ENCODE measurements at places on chromosomes 3 and 15. TPM values are rescaled to one million over a fixed set of nuclear protein-coding genes. Genes with fewer than 3 reads are reported as not detected.
A peak's percentile ranks its signal among the peaks of the same experiment; 100 is the strongest.

Gene HIGD2B
- not detected for total RNA-seq

Gene CLEC3B
- 184 TPM for total RNA-seq

Gene MFGE8
- 65.2 TPM for total RNA-seq

Gene MORC1
- not detected for total RNA-seq

- H3K4me1 ChIP-seq: peaks cover 16% of the 10 kb centered on the region
- H3K27me3 ChIP-seq: peaks cover 20% of the 10 kb centered on the region
- no peaks in the 10 kb centered on the region for H3K36me3 ChIP-seq
- peak; percentile 25 for DNase-seq
- no peak overlapping the region for H3K27ac ChIP-seq
Measured at GRCh38 chr15:39922462-39923092, 2.5 kb upstream of the GPR176 start.

DNA sequence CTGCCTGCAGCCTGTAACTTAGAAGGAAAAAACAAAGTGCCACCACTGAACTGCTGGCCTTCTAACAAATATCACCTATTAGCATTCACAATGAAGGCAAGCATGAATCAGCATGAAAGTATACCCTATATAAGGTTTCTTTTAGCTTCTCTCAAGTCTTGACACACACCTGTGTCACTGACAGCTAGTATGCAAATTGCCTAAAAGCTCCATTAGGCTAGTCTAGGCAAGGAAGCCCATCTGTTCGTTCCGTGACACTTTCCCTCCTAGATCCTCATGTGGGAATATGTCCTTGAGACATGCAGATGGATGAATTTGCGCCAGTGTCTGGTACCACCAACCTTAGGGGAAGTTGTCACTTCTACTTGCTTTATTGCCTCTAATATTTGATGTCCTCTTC is 129.3 kb downstream of the RBMS3 start:
- DNase-seq: no peak
- no peak overlapping the region for H3K27ac ChIP-seq
- no peak overlapping the region for H3K4me3 ChIP-seq
- H3K36me3 ChIP-seq: peaks cover 2% of the 10 kb centered on the region
- no peaks in the 10 kb centered on the region for H3K27me3 ChIP-seq
- H3K4me1 ChIP-seq: peaks cover 9% of the 10 kb centered on the region

- no peaks in the 10 kb centered on the region for H3K27me3 ChIP-seq
- DNase-seq: no peak
- no peaks in the 10 kb centered on the region for H3K4me1 ChIP-seq
- H3K36me3 ChIP-seq: peaks cover 2% of the 10 kb centered on the region
- no peak overlapping the region for H3K4me3 ChIP-seq
Measured at GRCh38 chr3:17013050-17013449, 128.3 kb downstream of the PLCL2 start.

DNA sequence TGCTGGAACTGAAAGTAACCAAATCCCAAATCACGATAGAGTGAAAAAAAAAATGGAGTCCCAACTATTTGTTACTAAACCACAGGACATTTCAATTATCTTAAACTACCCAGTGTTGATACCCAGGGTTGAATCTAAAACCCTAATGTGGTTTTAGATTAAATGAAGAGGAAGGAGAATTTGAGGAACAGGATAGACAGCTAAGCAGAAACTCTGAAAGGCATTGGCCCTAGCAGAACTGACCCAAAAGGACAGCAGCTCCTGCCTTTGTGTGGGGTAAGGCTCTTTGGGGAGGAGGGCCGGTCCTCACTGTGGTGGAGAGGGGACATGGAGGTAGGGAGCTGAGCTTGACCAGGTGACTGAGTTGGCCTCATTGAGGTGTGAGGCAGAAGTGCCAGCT is 30.7 kb upstream of the SNRK start:
- H3K36me3 ChIP-seq: no peaks in the 10 kb centered on the region
- no peak for DNase-seq
- H3K27ac ChIP-seq: no peak overlapping the region
- no peak overlapping the region for H3K4me3 ChIP-seq
- no peaks in the 10 kb centered on the region for H3K4me1 ChIP-seq

DNA sequence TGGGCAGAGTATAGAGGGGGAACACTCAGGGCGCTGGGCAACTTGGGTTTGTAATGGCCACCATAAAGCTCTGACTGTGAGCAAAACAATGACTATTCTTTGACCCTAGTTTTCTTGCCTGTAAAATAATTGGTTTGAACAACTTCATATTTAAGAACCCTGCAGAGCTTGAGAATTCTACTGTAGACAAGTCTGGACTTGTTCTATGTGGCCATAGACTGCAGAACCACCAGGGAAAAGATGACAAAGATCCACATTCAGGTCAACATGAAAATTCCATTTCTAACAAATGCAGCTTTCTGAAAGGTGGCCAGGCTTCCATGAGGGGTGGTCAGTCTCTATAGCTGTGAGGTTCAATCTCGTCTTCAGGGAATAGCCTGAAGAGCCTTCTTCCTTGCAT is 239.4 kb upstream of the LRRN1 start:
- H3K27ac ChIP-seq: no peak overlapping the region
- peaks cover 5% of the 10 kb centered on the region for H3K4me1 ChIP-seq
- H3K27me3 ChIP-seq: no peaks in the 10 kb centered on the region
- no peak overlapping the region for H3K4me3 ChIP-seq
- no peak for DNase-seq

DNA sequence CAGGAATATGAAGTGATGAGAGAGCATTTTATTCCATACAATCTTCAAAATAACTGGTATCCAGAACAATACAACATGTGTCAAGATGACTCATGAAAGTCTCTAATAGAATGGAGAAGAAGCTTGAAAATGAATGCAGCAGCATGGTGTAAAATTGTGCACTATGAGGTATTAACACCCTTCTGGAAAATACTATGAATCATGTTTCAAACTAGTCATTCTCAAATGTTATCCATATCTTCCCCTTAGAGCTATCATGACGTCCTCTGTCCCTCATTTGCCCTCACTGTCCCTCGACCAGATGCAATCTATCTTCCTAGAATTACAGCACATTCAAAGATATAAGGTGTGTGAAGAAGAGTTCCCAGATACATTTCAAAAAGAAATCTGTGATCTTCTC is 198.2 kb downstream of the NECTIN3 start:
- H3K4me1 ChIP-seq: no peaks in the 10 kb centered on the region
- no peaks in the 10 kb centered on the region for H3K27me3 ChIP-seq
- H3K4me3 ChIP-seq: no peak overlapping the region
- no peaks in the 10 kb centered on the region for H3K36me3 ChIP-seq
- H3K27ac ChIP-seq: no peak overlapping the region

DNA sequence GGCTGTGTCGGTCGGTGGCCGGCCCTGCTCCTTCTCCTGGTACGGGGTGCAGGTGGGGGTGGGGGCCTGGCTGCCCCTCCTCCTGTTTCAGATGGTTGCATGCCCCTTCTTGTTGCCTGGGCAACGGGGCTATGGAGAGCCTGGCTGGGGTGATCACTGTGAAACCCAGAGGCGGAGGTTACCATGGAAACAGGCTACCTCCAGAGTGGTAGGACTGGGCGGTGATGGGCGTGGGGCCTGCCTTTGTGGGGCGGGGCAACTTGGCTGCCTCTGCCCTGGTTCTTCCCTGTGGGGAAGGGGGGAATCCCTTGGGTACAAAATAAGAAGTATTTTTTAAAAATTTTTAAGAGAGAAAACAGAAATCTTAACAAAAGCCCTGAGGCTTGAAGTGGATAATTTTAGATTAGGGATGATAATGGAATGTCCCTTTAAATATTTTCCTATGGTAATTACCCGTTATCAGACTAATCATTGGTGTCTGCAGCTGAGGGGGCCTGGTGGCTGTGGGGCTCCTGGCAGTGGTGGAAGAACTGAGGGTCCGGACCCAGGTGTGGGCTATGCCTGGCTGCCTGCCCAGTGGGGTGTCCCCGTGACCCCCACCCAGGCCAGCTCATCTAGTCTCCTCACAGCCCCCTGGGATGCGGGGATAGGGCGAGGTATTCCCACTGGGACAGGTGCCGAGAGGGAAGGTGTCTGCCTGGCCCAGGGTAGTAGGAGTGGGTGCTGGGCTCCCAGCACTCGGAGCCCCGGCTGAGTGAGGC is 32.5 kb downstream of the PLXNA1 start:
- no peak overlapping the region for H3K4me3 ChIP-seq
- peaks cover 5% of the 10 kb centered on the region for H3K4me1 ChIP-seq
- no peak overlapping the region for H3K27ac ChIP-seq
- DNase-seq: no peak
- H3K27me3 ChIP-seq: no peaks in the 10 kb centered on the region
- H3K36me3 ChIP-seq: peaks cover 82% of the 10 kb centered on the region

DNA sequence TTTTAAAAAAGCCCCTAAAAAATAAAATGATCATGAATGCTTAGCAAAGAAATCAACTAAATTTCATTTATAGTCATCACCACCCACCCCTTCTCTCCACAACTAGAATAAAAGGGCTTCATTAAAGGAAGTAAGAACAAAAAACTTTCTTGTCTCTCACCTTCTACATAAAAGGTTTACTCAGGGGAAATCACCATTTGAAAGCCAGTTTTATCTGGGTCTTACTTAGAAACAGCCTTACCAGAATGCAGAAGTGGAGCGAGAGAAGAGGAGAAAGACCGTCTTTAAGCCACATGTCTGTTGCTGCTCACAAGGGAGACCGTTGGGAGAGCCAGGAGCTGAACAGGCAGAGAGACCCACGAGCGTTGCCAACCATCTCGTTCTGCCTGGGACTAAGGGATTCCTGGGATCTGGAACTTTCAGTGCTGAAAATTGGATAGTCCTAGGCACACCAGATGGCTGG is 350.1 kb upstream of the PROK2 start:
- H3K36me3 ChIP-seq: no peaks in the 10 kb centered on the region
- H3K27ac ChIP-seq: no peak overlapping the region
- DNase-seq: no peak
- peaks cover 4% of the 10 kb centered on the region for H3K4me1 ChIP-seq
- no peak overlapping the region for H3K4me3 ChIP-seq

GRCh38 chr3:37979541-37980461 is 10.8 kb upstream of the VILL start:
- peaks cover 15% of the 10 kb centered on the region for H3K4me1 ChIP-seq
- no peak overlapping the region for H3K27ac ChIP-seq
- H3K4me3 ChIP-seq: no peak overlapping the region
- H3K27me3 ChIP-seq: no peaks in the 10 kb centered on the region
- no peak for DNase-seq

GRCh38 chr3:185896636-185897035 is 41.2 kb downstream of the TRA2B start:
- H3K27me3 ChIP-seq: no peaks in the 10 kb centered on the region
- no peaks in the 10 kb centered on the region for H3K4me1 ChIP-seq
- no peak overlapping the region for H3K4me3 ChIP-seq
- no peak overlapping the region for H3K27ac ChIP-seq

- H3K4me1 ChIP-seq: peaks cover 5% of the 10 kb centered on the region
- DNase-seq: no peak
- no peaks in the 10 kb centered on the region for H3K36me3 ChIP-seq
- H3K27me3 ChIP-seq: no peaks in the 10 kb centered on the region
- no peak overlapping the region for H3K27ac ChIP-seq
Measured at GRCh38 chr15:47289656-47290055, 427.6 kb upstream of the SEMA6D start.

DNA sequence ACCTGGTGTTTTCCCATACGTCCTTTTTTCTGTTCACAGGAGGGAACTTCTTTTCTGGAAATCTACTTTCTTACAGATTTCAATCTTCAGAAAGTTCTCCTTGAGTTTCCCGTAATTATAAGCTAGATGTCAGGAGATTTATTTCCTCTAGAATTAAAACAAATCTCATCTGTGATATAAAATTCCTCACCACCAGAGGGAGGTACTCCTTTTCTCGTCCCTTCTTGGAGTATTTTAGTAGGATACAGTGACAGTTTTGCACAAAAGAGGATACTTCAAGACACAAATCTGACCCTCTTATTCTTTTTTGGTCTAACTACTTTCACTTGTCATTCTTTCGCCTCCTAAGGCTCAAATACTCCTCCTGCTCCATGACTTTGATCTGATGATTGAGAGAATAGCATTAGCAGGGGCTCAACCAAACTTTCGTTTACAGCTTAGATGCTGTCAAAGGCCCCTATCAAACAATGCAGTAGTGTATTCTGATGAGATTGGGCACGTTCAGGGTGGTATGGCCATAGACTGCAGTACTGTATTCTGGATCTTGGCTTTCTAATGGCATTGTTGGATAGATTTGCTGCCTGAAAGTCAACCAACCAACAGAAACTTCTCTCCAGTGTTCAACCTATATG is 38.0 kb downstream of the TMEM41A start:
- DNase-seq: no peak
- H3K36me3 ChIP-seq: peaks cover 18% of the 10 kb centered on the region
- H3K4me3 ChIP-seq: no peak overlapping the region
- no peaks in the 10 kb centered on the region for H3K4me1 ChIP-seq
- H3K27ac ChIP-seq: no peak overlapping the region

GRCh38 chr3:145692751-145693150 is 468.2 kb downstream of the PLOD2 start:
- no peak overlapping the region for H3K4me3 ChIP-seq
- no peaks in the 10 kb centered on the region for H3K27me3 ChIP-seq
- H3K27ac ChIP-seq: no peak overlapping the region
- no peaks in the 10 kb centered on the region for H3K36me3 ChIP-seq
- no peaks in the 10 kb centered on the region for H3K4me1 ChIP-seq
- no peak for DNase-seq
